ENCODE measurements at places on chromosomes 16 and 17.

DNA sequence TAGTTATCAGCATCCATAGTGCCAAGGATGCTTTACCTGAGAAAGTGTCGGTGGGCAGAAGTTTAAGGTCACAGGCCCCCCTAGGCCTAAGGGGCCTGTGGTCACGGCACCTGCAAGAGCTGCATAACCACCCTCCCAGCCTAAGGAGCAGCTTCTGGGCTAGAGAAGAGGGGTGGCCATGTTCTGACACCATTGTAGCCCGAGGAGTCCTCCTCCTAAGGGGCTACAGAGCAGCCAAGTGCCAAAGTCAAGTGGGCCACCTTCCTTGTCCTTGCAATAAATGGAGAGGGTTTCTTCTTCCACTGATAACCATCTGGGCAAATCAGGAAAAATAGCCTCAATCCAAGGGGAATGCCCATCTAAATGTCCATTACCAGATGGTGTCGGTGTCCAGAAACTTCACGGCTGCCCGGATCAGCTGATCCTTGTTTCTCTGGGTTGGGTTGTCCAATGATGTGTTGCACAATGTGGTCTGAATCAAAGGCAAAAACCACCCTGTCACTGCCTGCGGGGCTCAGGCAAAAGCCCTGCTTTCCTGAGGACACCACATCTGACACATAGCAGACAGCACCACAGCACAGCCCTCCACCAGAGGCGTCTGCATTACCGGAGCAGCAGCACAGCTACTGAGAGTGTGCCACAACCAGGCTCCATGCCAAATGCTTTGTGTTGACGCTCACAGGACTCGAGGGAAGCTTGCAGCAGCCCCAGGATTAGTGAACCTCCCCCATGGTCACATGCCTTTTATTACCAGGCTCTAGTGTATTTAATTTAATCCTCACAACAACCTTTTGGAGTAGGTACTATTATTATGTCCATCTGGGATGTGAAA, 12.8 kb downstream of the ATPAF2 start:
- no peak for DNase-seq

DNA sequence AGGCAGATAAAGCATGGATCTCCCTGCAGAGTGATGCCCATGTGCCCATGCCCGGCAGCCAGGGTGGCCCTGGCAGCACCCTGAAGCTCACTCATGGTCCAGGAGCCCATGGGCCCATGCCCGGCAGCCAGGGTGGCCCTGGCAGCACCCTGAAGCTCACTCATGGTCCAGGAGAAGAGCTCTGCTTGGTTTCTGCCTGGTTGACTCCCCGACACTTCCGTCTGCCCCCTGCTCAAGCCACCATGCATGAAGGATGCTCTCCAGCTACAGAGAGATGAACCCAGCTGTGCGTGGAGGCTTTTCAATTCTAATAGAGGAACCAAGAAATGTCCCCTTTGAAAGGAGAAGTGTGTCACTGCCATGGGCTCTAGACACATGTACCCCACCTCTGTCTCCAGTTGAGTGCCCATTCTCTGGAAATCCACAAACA, 8.7 kb downstream of the CCL17 start:
- DNase-seq = no peak

DNA sequence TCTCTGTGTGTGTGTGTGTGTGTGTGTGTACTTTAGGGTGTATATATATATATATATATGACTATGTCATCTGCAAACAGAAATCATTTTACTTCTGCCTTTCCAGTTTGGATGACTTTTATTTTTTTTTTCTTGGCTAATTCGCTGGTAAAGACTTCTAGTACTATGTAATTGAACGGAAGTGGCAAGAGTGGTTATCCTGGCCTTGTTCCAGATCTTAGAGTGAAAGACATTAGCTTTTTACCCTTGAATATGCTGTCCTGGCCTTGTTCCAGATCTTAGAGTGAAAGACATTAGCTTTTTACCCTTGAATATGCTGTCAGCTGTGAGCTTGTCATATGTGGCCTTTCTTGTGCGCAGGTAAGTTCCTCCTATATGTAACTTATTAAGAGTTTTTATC, 72.7 kb upstream of the MYOCD start:
- DNase-seq = no peak

- no peak for DNase-seq
Observed at GRCh38 chr17:4477255-4477791, 21.4 kb upstream of the SPNS2 start.
